ENCODE measurements at places on chromosomes 1 and 21.
A peak's percentile ranks its signal among the peaks of the same experiment; 100 is the strongest.

DNA sequence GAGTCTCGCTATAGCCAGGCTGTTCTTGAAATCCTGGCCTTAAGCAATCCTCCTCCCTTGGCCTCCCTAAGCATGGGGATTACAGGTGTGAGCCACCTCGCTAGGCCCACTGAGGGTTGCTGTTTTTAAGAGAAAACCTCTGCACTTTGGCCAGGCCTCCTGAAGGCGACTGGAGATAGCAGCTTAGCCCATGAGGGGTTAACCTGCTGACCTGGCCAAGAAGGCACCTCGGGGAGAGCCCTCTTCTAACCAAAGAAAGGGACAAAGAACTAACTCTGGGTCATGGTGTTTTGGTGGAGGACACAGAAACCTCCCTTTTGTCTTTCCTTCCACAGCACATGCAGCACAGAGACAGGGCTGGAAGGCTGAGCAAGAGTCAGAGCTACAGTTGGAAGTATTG is 17.7 kb upstream of the KNCN start:
- no peak for DNase-seq

DNA sequence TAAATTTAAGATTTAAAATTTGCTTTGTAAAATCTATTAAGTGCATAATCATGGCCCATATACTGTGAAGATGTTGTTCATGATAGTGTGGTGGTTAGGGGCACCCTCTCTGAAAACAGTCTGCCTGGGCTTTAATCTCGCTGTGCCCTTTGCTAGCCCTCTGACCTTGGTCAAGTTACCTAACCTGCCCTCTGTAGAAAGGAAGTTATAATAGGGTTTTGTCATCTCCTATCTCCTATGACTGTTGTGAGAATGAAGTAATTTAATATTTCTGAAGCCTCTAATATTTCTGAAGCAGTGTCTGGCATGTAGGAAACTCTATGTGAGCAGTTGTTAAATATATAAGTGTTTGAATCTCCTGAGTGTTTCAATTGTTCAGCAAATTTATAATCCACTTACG is 116.6 kb upstream of the IVNS1ABP start:
- DNase-seq: no peak

DNA sequence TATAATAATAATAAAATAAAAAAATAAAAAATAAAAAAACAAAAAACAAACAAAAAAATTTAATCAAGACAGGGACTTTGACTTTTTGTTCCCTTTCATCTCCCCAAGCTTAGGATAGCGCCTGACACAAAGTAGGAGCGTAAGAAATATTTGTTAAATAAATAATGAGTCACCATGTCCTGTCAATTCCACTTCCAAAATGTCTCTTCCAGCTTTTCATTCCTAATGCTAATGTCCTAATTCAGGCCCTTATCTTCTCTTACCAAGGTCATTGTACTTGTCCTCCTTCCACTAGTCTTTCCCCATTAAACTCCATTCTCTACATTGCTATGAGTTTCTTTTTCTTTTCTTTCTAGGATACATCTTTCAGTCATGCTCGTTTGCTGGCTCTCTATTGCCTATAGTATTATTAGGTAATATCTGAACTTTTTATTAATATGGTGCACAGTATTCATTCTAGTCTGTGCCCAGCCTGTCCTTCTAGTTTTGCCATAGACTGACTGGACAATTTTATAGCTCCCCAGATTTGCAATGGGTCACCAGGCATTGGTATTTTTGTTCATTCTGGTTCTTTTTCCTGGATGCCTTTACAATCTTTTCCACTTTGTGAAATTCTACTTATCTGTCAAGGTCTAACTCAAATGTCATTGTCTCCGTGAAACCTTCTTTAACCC is 11.4 kb downstream of the NEXN start:
- no peak for DNase-seq

- DNase-seq: no peak
These were observed 2.8 kb upstream of the NUP210L start for GRCh38 chr1:154157520-154158306.

GRCh38 chr1:218481116-218481775 is 136.1 kb downstream of the TGFB2 start:
- no peak for DNase-seq

DNA sequence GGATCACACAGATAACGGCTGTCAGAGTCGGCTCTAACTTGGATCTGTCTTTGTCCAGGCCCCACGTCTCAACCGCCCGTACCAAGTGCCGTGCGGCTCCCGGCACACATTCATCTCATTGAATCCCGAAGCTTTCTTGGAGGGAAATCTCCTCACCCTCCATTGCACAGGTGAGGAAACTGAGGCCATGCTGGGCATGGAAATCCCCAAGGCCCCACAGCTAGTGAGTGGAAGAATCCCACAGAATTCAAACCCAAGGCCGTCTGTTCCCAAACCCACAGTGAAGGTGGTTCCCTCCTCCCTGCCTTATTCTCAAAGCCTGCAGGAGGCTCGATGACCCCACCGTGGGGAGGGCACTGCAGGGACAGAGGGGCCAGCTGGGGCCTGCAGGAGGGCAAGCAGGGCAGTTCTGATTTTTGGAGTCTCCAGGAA is 437.9 kb downstream of the MATN1 start:
- DNase-seq: no peak

DNA sequence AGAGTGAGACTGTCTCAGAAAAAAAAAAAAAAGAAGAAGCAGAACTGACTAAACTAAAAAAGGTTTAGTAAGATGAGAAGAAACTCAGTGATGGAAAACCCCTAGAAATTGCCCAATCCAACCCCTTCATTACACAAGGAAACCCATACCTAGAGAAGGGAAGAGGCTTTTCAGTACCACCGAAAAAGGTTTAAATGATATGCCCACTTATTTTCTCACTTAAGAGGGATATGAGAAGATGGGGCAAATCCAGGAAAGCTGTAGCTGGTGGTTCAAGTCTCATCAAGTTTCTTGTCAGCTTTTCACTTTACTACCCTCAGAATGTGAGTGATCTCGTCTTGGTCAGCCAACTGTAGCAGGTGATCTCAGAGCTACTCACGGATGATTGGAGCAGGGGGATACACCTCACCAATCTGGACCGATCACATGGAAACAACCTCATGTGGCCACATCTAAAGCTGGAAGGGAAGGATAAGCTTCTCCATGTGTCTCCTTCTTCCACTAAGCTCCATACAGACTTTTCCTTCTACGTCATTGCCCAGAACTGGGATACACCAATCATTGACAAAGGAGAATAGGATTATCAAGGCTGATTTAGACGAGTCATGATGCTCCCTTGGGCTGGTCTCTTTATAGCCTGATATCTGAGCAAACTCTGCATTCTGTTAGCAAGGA is 126.7 kb upstream of the POU3F1 start:
- DNase-seq: no peak

- DNase-seq: no peak
These were observed 34.9 kb downstream of the AHDC1 start for GRCh38 chr1:27569088-27569460.

- DNase-seq: no peak
These were observed 801 bp downstream of the MX1 start for GRCh38 chr21:41426676-41427404.

DNA sequence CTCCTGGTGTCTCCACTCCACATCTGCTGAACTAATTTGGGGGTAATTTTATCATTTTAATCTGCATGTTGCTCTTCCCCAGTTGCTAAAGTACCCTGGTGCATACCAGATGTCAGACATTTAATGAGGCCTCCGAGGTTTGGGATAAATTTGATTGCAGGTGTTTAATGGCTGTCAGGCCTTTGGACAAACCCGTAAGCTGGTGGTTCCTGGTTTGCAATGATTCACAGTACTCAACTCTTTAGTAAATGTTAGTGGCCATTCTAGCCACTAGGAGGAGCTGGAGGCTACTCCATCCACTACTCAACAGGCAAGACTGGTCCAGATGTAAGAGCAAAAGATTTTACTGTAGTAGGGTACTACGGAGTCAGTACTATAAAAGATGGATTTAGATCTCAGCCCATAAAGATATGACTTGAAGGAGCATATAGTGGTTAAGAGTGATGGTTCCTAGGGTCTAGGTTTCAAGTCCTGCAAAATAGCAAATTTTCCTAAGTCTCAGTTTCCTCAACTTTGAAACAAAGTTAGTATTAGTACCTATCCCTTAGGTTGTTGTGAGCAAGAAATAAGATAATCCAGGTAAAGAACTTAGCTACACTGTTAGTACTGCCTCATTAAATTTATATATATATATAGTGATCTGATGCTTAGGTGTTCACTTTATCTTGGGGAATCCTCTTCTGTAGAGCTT is 132.8 kb downstream of the SNX7 start:
- peak; percentile 29 for DNase-seq

- no peak for DNase-seq
These were observed 1.1 kb upstream of the YBX1 start for GRCh38 chr1:42680921-42681683.

- no peak for DNase-seq
These were observed 36.8 kb upstream of the GALNT2 start for GRCh38 chr1:230030122-230030821.

- DNase-seq: no peak
These were observed 2.6 kb downstream of the RNF220 start for GRCh38 chr1:44407430-44408211.

DNA sequence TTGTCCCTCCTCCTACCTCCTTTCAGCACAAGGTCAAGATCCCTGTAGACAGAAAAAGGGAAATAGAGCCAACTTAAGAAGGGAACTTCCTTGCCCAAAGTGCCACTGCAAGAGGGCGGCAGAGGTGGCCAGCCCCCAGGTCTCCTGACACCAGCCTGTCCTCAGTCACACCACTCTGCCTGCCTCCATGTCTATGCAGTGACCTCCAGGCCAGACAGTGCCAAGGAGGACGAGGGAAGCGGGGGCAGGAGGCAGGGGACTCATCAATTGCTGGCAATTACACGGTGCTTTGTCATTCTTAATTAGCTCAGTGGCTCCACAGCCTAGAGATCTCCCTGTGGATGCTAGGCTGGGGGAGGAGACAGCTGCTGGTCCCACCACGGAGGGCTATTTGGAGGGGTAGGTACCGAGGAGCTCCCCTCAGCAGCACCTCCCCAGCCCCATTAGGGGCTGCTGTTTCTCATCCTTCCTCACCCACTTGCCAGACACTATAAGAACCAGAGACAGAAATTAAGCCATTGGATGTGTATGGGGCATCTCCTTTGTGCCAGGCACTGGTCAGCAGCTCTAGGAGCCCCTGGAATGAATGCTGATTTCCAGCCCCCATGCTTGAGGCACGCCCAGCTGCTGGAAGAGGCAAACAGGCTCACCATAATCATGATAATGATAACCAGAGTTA is 6.1 kb upstream of the LDLRAP1 start:
- no peak for DNase-seq

GRCh38 chr1:218829097-218829496 is 344.6 kb upstream of the LYPLAL1 start:
- no peak for DNase-seq

DNA sequence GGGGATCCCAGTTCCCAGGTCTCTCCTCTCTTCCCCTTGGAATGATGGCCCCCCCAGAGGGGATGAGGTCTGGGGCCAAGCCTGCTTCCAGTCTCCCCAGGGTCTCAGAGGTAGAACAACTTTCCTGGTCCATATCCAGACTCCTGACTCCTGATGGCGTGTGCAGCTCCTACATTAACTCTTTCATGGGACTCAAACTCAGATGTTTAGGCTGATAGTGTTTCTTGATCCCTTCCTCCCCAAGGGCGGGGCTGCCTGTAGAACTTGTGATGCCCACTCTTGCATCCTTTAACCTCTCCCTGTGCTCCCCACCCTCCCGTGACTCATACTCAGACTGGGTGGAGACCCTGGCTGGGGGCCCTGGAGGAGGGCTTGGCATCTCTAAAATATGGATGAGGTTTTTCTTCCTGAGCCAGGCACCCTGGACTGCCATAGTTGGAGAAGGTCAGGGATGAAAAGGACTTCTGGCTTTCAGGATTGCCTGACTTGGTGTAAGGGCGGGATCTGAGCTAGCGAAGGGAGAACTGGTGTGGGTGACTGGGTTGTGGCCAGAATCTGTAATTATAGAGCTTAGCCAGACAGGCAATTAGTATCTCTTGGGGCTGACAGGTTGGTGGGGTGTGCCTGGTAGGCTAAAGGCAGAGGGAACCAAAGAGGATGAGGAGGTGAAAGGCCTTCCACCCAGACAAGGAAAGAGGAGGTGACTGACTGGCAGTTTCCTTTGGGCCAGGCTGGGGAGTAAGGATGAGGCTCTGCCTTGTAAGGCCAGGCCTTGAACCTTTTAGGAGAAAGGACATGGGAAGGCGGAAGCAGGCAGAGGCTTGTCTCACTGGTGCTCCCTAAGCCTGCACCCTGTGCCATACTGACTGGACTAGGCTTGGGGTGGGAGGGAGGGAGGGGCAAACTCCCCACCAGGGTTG is 1.5 kb downstream of the ATP8B2 start:
- peak; percentile 25 for DNase-seq

DNA sequence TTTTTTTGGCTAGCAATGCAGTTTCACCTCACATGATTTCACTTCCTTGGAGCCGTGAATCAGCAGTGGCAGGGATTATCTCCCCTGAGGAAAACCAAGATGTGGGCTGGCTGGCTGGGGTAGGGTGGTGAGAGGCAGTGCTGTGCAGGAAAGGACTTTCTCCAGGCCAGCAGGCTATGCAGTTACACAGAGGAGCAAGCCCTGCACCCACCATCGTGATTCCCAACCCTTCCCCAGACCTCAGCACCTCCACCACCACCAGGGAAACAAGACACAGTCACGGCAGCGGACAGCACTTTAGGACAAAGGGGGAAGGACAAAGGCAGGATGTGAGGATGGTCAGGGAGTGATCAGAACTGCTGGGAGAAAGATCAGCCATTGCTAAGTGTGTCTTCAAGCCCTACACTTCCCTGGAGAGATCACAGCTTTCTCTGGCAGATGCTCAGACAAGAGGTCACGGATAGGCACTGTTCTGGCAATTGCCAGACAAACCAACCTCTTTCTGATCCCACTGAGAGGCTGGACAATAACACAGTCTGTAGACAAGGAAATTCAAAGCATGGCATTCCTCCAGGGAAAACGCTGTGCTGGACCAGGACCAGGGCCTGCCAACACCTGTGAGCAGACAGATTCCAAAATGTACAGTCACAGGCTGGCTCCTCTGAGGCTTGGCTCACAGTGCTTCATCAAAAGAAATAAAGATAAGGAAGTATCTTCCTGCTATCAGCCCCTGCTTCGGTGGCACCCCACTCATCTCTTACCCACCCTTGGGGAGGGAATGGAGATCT is 509.4 kb downstream of the SMYD3 start:
- DNase-seq: no peak

- DNase-seq: no peak
These were observed 116.1 kb downstream of the DENND1B start for GRCh38 chr1:197659171-197659570.

GRCh38 chr21:42037516-42037915 is 27.4 kb upstream of the ZBTB21 start:
- DNase-seq: no peak
